ENCODE measurements at places on chromosomes 4 and X.

GRCh38 chrX:122445466-122445865, 738.6 kb upstream of the GRIA3 start:
- DNase-seq: no peak

DNA sequence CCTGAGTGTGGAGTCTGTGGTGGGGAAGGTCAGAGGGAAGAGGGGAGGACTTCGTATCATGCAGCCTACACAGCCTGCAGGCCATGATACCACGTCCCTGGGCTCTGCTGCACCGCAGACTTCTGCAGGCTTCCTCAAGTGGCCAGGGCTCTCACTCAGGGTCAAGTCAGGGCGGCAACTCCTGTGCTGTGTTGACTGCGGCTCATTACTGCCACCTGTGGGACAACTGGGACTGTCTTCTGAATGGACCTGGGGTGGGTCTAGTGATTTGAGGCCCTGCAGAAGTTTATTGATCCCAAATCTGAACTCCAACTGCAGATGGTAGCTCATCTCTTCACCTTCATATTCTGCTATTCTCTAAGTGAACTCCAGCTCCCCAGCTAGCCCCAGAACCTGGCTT, 167.1 kb downstream of the NSUN7 start:
- DNase-seq: no peak

DNA sequence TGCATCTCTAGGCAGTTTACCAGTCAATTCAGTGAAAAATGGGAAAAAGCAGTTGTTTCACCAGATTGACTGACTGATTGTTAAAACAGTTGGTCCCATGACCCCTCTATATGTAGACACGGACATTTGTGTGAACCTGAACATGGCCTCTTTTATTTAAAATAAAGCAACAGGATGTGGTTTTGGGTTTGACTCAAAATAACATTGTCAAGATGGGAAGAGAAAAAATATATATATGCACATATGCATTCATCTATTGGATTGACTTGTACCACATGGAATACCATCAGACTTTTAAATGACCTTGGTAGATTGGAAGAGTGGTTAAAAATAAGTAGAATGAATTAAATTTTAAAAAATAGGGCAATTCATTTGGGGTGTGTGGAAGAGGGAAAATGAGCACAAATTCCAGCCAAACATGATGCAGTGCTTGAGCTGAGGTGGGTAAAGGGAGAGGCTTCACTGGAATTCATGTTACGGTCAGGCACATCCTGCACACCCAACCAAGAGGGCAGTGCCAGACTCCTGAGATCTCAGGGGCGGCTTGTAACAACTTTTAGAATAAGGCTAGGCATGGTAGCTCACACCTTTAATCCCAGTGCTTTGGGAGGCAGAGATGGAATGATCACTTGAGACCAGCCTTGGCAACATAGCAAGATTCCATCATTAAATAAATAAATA, 560.7 kb upstream of the TENM3 start:
- no peak for DNase-seq

- DNase-seq: no peak
Measured at GRCh38 chrX:42465821-42466220, 312.1 kb downstream of the PPP1R2C start.
